ENCODE measurements at places on chromosomes 3 and 15. TPM values are rescaled to one million over a fixed set of nuclear protein-coding genes. Genes with fewer than 3 reads are reported as not detected.
A peak's percentile ranks its signal among the peaks of the same experiment; 100 is the strongest.

GRCh38 chr3:23463791-23464190 is 260.7 kb downstream of the UBE2E2 start:
- DNase-seq: no peak

GRCh38 chr15:38611228-38611627 is 46.6 kb upstream of the RASGRP1 start:
- no peak for DNase-seq

GRCh38 chr3:97037294-97037943 is 223.0 kb downstream of the EPHA6 start:
- peak; percentile 7 for DNase-seq

- DNase-seq: peak; percentile 45
These were observed 871.2 kb upstream of the NR2F2 start for GRCh38 chr15:95459273-95459672.

GRCh38 chr15:40582726-40583246 is 11.3 kb upstream of the KNL1 start:
- peak; percentile 53 for DNase-seq

DNA sequence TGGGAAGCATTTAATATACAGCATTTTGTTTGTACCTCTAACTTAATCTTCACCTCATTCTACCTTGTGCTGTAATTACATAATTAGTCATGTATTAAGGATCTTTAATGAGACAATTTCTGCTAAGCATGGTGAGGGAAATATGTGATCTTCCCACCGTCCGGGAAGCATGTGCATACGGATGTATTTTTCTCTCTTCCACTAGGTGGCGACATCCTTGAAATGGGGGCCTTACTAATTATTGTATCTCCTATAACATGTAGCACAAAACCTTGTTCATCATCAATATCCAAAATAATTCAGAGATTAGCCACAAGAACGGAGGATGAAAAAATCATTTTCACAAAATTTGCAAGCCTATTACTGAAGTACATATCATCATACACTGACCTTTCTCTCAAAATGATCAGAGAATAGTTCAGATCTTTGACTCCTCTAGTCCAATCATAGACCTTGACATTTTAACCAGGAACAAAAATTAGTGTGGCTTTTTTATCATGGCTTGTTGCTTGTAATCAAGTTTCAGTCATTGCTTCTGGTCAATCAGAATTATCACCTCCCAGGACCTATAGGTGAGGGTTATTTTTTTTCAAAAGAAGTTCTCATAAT is 148.9 kb upstream of the GBE1 start:
- peak; percentile 28 for DNase-seq

GRCh38 chr3:132037581-132037980 is 2.8 kb upstream of the CPNE4 start:
- no peak for DNase-seq

DNA sequence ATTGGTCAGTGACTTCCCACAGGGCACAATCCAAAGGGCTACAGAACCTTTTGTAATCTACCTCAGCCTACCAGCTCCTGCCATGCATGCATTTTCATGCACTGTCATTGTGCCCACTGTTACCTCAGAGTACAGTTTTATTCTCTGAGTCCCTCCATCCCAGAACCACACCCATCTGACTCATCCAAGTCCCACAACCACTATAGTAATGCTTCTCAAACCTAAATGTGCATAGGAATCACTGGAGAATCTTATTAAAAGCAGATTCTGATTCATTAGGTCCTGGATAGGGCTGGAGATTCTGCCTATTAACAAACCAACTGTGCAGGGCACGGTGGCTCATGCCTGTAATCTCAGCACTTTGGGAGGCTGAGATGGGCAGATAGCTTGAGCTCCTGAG is 3.7 kb upstream of the B3GALNT1 start:
- DNase-seq: peak; percentile 91

DNA sequence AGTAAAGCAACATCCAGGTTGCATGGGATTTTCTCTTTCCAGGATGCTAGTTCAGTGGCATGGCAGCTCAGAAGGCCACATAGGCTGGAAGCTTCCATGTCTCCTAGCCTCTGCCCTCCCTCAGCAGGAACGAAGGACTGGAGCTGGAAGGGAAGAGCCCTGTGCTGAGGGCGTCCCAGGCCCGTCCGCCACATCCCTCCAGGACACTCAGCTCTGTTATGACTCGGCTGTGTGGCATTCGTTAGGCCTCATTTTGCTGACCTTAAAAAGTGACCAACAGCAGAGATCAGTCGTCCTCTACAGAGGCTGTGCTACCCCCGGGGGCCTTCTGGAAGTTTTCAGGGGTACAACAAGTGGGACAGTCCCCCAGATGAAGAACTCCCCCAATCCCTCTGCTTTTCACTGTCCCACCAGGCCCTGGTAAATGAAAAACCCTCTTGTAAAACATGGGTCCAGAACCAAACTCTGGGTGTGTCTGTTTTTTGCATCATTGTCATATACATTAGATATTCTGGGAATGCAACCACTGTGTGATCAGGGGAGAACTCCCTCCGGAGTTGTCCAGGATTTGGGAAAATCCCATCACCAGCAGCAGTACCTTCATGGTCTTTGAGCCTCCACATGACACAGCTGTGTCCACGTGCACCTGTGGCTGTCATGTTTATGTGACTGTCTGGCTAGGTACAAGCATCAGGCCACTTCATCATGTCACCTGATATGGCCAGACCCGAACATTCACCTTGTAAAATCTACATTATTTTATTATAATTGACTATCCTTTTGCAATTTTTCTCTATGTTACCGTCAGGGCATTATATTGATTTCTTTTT is 149.9 kb downstream of the OR4M2 start:
- no peak for DNase-seq

DNA sequence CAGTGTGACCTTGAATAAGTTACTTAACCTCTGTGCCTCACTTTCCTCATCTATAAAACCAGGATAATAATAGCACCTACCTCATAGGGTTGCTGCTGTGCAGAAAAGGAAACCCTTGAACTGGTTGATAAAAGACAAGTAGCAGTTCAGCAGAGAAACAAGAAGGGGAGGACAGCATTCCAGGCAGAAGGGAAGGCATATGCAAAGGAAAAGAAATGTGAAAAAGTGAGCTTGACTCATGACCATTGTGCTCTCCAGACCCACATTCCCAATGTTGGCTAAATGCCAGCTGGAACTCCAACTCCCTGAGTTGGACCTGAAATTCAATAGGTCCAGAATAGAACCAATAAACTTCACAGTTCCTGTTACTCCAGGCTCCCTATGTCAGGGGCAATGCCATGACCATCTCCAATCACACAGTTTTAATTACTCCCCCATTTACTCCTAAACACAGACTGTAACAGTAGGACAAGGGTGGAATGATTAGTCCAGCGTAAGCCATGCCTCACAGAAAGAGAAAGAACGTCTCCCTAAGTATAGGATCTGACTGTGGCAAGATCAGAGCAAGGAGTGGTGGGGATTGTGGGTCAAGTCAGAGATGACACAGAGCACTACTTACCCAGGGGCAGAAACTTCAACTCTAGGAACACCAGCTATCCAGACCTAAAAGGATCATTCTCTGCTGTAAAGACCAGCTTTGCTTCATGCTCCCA is 26.9 kb downstream of the PRKAR2A start:
- peak; percentile 41 for DNase-seq

- no peak for DNase-seq
These were observed 79.5 kb upstream of the UMPS start for GRCh38 chr3:124650798-124651197.

GRCh38 chr3:150765949-150766720 is 3.2 kb upstream of the SIAH2 start:
- DNase-seq: peak; percentile 76

DNA sequence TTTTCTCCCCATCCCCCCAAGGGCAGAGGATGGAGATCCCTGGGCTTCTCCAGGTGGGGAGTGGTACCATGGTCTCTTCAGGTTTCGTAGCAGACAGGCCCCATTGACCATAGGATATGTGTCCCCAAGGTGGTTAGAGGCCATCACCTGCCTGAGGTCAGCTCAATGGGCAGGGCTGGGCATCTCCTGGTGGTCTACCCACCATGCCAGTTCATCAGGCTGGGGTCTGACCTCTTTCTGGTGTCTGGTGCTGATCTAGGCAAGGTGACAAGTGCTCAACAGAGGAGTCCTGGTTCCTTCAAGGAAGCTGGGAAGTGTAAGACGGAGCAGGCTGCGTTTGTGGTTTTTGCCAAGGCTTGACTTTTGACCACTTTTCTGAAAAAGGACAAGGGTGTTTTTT is 71.4 kb downstream of the SMAD3 start:
- DNase-seq: no peak

DNA sequence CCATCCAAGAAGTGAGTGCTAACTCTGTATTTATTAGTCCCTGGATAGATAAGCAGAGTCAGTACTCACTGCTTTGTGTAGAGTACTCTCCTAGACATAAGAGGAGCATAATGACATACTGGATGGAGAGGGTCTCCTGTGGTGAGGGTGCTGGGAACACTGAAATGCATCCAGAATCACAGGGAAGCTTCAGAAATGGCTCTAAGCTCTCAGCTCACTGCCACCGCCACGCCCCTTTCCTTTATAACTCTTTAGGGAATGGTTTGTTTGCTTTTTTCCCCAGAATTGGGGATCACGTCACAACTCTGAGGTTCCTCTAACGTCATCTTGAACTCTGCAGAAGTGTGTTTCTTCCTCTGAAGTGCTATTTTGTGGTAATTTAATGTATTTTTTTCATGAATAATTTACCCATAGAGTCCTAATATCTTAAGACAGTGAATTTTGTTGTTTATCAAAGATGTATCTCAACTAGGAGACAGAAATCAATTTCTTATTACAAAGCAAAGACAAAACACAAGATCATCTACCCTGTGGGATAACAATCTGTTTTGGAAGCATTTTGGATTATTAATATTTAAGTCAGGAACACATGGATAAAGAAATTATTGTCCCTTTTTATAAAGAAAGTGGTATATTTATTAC is 154.6 kb downstream of the PTPRG start:
- DNase-seq: no peak

- DNase-seq: peak; percentile 49
These were observed 587 bp downstream of the PIGX start for GRCh38 chr3:196712514-196713413.

DNA sequence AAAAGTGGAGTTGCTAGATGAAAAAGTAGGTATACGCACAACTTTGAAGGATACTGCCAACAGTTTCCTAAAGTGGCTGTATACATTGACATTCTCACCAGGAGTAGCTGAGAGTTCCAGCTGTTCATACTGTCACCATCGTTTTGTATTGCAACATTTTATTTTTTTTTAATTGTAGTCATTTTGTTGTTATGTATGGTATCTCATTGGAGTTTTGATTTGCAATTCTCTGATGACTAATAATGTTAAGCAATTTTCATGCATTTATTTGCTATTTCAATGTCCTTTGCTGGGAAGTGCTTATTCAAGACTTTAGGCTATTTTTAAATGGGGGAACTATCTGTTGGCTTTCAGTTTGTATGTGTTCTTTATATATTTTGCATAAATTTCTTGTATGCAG is 185.1 kb upstream of the TGFBR2 start:
- no peak for DNase-seq

- peak; percentile 28 for DNase-seq
These were observed 272.1 kb downstream of the SI start for GRCh38 chr3:164806188-164806587.

- DNase-seq: no peak
These were observed 137.7 kb downstream of the IGF1R start for GRCh38 chr15:98785807-98786621.

DNA sequence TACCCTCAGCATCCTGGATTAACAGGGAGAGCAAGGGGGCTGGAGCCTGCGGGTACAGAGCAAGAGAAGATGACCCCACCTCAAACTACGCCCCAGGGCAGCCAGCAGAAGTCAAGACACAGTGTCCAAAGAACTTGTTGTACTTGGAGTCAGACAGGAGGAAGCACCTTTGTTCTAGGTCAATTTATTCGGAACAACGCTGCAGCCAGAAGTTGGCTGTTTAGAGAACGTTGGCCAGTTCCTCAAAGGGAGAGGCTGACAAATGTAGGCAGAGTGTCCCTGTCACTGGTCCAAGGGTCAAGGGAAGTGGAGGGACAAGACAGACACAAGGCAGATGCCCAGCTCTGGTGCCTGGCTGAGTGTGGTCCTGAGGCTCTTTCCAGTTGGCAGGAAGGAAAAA is 32.1 kb upstream of the PIAS1 start:
- DNase-seq: no peak

DNA sequence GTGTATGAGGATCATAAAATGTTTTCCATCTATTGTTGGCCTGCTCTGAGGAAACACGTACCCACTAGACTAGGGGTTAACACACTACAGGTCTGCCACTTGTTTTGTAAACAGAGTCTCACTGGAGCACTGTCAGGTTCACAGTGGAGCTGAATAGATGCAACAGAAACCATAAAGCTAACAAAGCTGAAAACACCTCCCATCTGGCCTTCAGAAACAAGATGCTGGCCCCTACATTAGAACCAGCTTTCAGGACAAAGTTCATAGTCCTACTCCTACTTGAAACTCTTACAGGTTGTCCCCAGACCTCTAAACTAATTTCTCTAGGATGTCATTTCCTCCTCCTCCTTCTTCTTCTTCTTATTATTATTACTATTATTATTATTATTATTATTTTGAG is 42.3 kb downstream of the SNX4 start:
- no peak for DNase-seq

GRCh38 chr15:32993285-32993684 is 201.2 kb downstream of the FMN1 start:
- no peak for DNase-seq

GRCh38 chr3:159763602-159764489 is 224.8 kb upstream of the IL12A start:
- peak; percentile 90 for DNase-seq

DNA sequence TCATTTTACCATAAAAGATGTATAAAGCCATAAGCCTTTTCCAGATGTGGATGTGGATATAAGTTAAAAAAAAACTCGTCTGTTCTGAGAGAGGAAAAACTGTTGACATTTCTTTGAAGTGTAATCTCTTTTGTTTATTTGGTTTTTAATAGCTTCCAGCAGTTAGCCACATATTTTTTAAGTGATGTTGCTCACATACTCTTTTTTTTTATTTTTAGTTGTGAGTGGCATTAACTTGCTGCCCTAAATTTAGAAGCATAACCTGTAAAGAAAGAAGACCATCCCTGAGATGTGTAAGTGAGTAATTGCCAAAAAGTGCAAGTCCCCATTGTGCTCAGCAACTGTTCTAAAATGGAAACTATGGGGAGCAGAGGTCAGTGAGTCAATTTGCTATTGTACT is 415.9 kb upstream of the MDFIC2 start:
- DNase-seq: no peak

GOLGA8R gene
- 0.69 TPM for total RNA-seq

GALNT15 gene
- total RNA-seq: 0.13 TPM

TMEM212 gene
- not detected for total RNA-seq

AHSG gene
- total RNA-seq: 0.32 TPM

RAB43 gene
- 20.1 TPM for total RNA-seq

SERPINI2 gene
- total RNA-seq: not detected

CORO2B gene
- total RNA-seq: 12.3 TPM

ASTE1 gene
- total RNA-seq: 12.9 TPM

Data from HT1080 (cell line).